ENCODE measurements at places on chromosomes 11 and 22.
A peak's percentile ranks its signal among the peaks of the same experiment; 100 is the strongest.

- peak; percentile 87 for DNase-seq
Measured at GRCh38 chr22:30426388-30427353, 1.1 kb downstream of the MTFP1 start.

- no peak for DNase-seq
Measured at GRCh38 chr22:30161051-30161469, 80.8 kb downstream of the HORMAD2 start.

DNA sequence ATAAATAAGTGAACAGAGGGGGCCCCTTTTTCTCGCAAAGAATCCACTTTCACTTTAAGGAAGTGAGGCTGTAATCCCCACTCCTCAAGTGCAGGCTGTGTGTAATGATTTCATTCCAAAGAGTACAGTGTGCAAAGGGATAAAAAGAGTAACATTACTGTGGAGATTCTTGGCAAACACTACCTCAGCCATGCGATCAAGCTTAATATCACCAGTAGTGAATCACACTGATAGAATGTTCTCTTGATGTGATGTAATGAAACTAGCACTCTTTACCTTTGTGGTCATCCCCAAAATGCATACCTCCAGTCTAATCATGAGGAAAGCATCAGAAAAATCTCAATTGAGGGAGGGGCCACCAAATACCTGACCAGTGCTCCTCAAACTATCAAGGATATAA is 246.1 kb upstream of the CHORDC1 start:
- DNase-seq: no peak

DNA sequence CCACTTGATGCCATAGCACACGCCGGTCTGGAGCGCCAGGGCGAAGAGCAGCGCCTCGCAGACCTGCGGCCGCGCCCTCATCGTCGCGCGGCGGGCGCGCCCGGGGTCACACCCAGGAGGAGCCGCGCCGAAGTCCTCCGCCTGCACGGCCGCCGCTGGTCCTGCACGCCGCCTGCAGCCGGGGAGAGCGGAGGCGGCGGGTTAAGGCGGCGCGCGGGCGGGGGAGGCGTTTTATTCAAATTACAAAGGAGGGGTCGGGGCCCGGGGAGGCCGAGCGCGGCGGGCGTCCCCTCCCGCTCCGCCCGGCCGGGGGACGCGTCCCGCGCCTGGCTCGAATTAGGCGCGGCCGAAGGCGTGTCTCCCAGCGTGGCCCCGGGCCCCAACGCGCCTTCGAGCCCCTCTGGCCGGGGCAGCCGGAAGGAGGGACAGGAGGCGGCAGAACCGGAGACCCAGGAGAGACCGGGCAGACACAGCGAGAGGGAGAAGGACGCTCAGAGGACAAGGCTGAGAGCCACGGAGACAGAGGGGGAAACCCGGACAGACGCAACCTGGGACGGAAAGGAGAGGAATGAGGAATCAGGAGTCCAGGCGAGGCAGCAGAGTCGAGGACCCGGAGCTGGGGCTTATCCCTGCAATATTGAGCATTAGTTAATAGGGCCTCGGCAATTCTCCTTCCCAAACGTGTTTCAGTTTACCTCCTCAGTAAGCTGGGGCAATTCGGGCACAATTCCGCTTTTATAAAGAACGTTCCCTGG is at the start of gene WNT11:
Gene WNT11 (minus strand): TSS at position 176 of the 755 bp plus-strand sequence. CDS start 95 bp downstream, at position 81.
- DNase-seq: peak; percentile 5

- no peak for DNase-seq
Measured at GRCh38 chr22:19361501-19362103, 69.9 kb downstream of the HIRA start.

DNA sequence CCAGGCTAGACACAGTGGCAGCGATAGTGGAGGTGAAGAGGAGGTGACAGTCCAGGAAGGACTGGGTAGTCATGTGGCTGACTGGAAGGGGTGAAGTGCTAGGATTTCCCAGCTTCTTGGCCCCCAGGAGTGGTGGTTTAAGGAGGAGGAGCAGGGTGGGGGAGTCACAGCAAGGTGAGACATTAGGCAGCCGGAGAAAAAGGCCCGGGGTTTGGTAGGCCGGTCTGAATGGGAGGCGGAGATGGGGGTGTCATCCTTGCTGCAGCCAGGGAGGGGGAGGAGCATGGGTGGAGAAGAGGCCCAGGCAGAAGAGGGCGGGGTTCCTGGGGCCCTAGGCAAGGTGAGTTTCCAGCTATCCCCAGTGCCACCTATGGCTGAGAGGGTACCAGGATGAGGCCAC is 6.1 kb downstream of the SIPA1 start:
- DNase-seq: no peak

GRCh38 chr11:10117709-10118351 is 176.2 kb downstream of the SBF2 start:
- DNase-seq: no peak

DNA sequence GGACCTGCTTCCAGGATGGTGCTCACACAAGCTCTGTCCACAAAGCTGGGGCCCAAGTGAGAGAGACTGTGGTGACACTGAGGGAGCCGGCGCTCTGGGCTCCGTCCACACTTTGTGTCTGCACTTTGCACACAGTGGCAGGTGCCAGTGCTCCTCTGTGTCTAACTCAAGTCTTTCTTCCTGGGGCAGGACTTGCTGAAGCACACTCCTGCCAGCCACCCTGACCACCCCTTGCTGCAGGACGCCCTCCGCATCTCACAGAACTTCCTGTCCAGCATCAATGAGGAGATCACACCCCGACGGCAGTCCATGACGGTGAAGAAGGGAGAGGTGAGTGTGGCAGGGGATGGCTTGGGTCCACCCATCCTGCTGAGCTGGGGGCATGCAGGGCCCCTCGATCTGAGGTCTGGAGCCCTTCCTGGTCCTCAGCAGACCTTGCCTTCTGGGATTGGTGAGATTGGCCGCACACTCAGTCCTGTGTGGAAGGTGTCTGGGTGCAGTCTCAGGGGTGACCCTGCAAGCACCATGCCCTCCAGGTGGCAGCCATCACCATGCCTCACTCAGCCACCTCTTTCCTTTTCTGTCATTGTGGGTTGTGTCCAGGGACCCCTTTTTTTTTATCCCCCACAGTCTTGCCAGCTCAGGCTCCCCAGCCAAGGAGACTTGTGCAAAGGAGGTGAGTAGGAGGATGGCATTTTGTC is 93.3 kb downstream of the BCR start:
- no peak for DNase-seq

- no peak for DNase-seq
Measured at GRCh38 chr11:65428578-65429067, 6.0 kb downstream of the NEAT1 start.

DNA sequence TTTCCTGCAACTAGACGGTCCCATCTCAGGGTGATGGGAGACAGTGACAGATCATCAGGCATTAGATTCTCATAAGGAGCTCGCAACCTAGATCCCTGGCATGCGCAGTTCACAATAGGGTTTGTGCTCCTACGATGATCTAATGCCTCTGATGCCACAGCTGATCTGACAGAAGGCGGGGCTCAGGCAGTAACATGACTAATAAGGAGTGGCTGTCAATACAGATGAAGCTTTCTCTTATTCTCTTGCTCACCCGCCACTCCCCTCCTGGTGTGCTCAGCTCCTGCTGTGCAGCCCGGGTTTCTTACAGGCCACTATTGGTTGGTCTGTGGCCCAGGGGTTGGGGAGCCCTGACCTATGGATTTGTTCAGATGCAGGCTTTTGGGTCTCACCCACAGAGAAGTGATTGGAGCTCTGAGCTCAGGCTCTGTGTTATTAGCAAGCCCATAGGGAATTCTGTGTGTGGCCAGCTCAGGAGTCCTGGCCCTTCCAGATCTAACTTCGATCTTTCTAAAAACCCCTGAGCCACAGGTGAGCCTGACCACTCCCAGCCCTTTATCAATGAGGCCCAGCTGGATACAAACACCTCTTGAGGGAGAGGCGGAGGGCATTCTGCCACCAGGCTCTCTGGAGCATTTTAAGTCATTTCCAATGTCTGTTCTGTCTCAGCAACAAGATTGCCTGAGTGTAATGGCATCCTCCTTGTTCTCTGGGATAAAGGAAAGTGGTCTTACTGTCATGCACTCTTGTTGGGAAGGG is 351.8 kb downstream of the BUD13 start:
- no peak for DNase-seq
